ENCODE measurements at places on chromosomes 1 and 21.

DNA sequence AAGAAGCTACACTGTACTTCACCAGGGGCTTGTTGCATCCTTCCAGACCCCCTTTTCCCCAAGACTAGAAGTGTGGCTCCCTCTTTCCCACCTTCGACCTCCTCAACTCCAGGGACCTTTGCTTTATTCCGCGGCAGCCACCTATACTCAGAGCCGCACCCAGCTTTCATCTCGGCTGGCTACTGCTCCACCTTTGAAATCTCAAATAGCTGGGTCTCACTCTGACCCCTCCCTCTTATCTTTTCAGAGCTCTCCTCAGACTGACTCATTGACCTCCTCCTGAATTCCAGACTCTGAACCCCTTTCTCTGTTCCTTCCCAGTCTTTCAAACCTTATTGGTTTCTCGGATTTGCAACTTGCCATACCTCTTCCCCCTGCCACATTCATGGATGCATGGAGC lies 144.7 kb upstream of the JUN start:
- no peak for DNase-seq

- DNase-seq: no peak
These were observed 102.7 kb upstream of the DPH5 start for GRCh38 chr1:101128211-101128727.

DNA sequence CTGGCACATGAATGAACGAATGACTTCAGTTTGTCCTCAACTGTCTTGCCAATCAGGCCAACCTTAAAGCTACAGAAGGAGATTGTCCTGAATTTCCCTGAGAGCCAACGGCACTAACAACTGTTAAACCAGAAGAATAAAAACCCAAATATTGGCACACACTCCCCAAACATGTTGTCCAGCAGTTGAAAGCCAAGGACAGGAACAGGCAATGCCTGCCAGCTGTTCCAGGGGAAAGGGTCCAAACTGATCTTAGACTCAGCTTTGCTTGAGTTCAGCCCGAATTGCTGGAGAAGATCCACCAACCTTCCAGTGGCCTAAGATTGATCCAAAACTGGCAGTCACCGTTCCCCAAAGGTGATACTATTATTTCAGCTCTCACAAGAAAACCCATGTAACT lies 22.4 kb upstream of the AHCTF1 start:
- DNase-seq: no peak

DNA sequence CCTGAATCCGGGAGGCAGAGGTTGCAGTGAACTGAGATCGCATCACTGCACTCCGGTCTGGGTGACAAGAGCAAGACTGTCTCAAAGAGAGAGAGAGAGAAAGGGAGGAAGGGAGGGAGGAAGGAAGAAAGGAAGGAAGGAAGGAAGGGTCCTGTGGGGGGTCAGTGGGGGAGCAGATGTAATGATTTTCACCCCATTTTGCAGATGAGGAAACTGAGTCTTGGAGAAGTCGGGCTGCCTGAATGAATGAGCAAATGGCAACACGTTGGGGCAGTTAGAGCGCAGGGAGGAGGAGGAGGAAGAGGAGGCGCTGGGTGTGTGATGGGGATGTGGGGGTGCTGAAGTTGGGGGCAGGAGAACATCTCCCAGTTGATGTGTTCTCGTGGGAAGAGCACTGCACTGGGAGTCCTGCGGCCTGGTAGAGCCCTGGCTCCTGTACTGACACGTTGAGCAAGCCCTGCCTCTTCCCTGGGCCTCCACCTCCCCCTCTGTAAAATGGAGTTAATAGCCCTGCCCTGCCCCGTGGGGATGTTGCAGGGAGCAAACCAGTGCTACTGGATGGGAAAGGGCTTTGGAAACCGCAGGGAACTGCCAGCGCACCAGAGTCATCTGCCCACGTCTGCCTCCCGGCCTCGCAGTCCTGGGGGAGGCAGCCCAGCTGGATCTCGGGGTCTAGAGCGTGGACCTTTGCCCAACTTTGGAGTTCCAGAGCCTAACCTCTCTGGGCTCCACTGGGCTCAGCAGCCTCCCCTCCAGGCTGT lies 103.2 kb upstream of the CASZ1 start:
- DNase-seq: no peak

DNA sequence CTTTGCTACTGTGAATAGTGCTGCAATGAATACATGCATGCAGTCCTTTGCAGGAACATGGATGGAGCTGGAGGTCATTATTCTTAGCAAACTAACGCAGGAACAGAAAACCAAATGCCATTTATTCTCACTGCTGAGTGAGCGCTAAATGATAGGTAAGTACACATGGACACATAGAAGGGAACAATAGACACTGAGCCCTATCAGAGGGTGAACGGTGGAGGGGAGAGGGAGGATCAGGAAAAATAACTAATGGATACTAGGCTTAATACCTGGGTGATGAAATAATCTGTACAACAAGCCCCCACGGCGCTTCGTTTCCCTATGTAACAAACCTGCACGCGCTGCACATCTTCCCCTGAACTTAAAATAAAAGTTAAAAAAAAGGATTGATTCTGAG lies 8.9 kb downstream of the NIBAN1 start:
- no peak for DNase-seq

- DNase-seq: peak; percentile 100
These were observed 532 bp upstream of the CTNNBIP1 start for GRCh38 chr1:9910423-9911178.

DNA sequence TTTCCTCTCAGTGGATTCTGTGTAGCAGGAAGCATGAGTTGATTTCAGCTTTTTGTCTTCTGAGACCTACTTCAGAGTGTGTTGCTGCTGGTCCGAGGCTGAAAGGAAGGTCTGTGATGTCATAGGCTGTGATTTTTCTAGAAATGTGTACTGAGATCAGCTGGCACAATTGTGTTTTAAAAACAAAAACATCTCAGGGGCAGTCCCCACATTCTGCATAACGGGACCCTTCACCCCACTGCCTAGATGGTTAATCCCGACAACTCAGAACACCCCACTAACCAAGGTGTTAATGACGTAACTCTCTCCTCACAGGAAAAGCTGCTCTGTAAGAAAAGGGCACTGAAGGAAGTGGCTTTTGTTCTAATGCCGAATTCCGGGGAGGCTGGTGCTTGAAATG lies 59.8 kb upstream of the PPP2R5A start:
- no peak for DNase-seq

GRCh38 chr1:221841251-221841982 lies 99.5 kb upstream of the DUSP10 start:
- no peak for DNase-seq

DNA sequence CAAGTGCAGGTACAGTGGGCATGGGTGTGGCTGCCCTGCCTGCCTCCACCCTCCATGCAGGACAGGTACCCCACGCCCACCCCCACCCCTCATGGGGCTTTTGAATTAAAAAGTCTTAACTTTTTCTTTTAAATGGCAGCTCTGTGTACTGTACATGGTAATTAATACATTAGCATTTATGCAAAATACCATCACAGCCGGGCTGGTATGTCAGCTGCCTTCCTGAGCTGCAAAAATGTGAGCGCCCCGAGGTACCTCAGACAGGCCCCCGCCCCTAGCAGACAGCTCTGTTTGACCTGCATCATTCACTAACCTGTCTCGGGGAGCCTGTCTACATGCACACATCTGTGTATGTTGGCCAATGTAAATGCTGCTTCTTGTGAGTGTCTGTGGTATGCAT lies 42.2 kb upstream of the POU3F1 start:
- DNase-seq: no peak

- DNase-seq: no peak
These were observed 108.7 kb upstream of the KCNJ15 start for GRCh38 chr21:38148046-38148445.

GRCh38 chr1:246274186-246274585 lies 232.9 kb downstream of the SMYD3 start:
- no peak for DNase-seq

GRCh38 chr1:50080904-50081586 lies 27.7 kb upstream of the ELAVL4 start:
- DNase-seq: no peak

GRCh38 chr1:6358144-6358624 lies 35.4 kb downstream of the ACOT7 start:
- DNase-seq: no peak

- DNase-seq: peak; percentile 87
These were observed 2.8 kb upstream of the SPSB1 start for GRCh38 chr1:9289711-9290485.

GRCh38 chr1:117009132-117009531 lies 7.6 kb downstream of the CD101 start:
- DNase-seq: no peak

GRCh38 chr1:71521655-71522264 lies 440.9 kb upstream of the ZRANB2 start:
- DNase-seq: no peak

GRCh38 chr1:202153284-202153683 lies 7.1 kb downstream of the PTPN7 start:
- DNase-seq: no peak

DNA sequence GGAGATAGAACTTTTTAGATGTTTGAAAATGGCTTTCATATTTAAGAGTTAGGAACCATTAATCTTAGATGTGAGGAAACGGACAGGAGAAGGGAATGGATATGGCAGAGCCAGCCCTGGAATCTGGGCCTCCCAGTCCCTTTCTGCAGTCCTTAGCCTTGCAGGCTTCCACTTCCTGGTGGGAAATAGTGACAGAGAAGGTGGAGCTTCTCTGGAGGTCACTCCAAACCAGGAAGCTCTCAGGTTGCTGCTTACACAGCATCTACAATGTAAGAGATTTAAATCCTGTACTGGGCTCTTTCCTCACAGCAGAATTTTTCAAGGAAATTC lies 2.5 kb downstream of the S100A11 start:
- no peak for DNase-seq

GRCh38 chr1:64623750-64624191 lies 121.1 kb upstream of the RAVER2 start:
- peak; percentile 26 for DNase-seq

GRCh38 chr1:38055398-38055797 lies 8.8 kb upstream of the POU3F1 start:
- no peak for DNase-seq

DNA sequence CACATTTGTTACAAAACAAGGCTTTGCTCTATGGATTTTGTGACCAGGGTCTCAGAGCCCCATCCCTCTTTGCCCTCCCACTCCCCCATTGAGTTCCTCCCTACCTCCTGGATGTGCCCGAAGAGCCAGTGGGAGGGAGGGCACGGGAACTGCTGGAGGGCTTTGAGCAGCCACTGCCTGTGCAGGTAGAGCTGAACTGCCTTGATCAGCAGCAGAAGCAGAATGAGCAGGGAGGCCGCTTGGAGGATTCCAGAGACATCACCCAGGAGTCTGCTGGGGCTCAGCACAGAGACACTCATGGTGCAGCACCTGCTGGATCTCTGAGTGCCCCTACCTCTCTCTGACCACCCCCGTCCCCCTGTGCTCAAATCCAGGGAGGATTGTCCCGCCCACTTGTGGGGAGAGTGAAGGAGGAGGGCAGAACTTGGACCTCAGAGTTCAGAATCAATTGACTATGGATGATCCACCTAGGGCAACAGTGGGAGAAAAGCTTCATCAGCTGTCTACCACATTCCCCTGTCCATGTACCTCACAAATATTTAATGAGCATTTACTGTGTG lies at the start of gene CYP4A11:
TSS of gene CYP4A11 (minus strand) at position 342 of the 560 bp plus-strand sequence. CDS start at position 299, 43 bp downstream.
- no peak for DNase-seq

DNA sequence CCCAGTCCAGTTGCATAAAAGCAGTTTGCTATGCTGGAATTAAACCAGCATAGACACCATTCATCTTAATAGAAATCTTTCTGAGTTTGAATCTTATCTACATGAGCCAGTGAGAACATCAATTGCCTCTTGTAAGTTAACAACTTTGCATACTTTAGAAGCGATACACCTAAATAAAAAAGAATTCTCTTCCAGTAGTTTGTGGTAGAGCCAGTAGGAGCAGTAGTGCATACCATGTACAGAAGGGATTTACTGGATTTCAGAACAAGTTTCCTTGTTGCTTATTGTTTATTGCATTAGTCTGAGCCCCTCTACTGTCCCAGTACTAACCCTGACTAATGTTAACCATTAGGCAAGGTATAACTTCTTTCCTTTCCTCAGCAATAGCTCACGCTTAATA lies 313.1 kb downstream of the TGFB2 start:
- no peak for DNase-seq

Measured in uterus (tissue), 4 donors.